ENCODE measurements at places on chromosomes 12 and 14. TPM values are rescaled to one million over a fixed set of nuclear protein-coding genes. Genes with fewer than 3 reads are reported as not detected.

- DNase-seq: no peak
Measured at GRCh38 chr12:72485017-72485701, 213.0 kb downstream of the TRHDE start.

GRCh38 chr12:110176745-110177144 is 52.6 kb downstream of the IFT81 start:
- DNase-seq: no peak

The CLEC4D gene
- total RNA-seq: not detected

The NKX2-1 gene
- not detected for total RNA-seq

GRCh38 chr14:77151245-77151644 is 9.7 kb upstream of the ZDHHC22 start:
- DNase-seq: peak; percentile 42

Measured in activated CD4-positive, alpha-beta T cell treated with anti-CD3 and anti-CD28 coated beads for 36 hours (primary cell).